CD8-positive, alpha-beta memory T cell (primary cell): ENCODE measurements at places on chromosomes 2 and 18. TPM values are rescaled to one million over a fixed set of nuclear protein-coding genes. Genes with fewer than 3 reads are reported as not detected.

KCNK3 gene
- polyA plus RNA-seq = not detected

CRYBA2 gene
- polyA plus RNA-seq = not detected

ANKRD62 gene
- not detected for polyA plus RNA-seq

SP9 gene
- not detected for polyA plus RNA-seq

RUFY4 gene
- polyA plus RNA-seq = not detected

LYG2 gene
- polyA plus RNA-seq = not detected

CELF4 gene
- not detected for polyA plus RNA-seq

HPCAL1 gene
- polyA plus RNA-seq = 96.3 TPM

SLC9A4 gene
- not detected for polyA plus RNA-seq

HOXD12 gene
- not detected for polyA plus RNA-seq

HOXD11 gene
- not detected for polyA plus RNA-seq

ITM2C gene
- 50.1 TPM for polyA plus RNA-seq

OSR1 gene
- not detected for polyA plus RNA-seq

MOGAT1 gene
- polyA plus RNA-seq = not detected

TPGS2 gene
- 68.3 TPM for polyA plus RNA-seq

UGT1A7 gene
- not detected for polyA plus RNA-seq

MC2R gene
- not detected for polyA plus RNA-seq

GKN2 gene
- polyA plus RNA-seq = not detected

ACTG2 gene
- polyA plus RNA-seq = not detected

GPR55 gene
- 3.5 TPM for polyA plus RNA-seq

ATP6V1C2 gene
- 0.24 TPM for polyA plus RNA-seq

CFAP65 gene
- not detected for polyA plus RNA-seq

ZNF892 gene
- 0.39 TPM for polyA plus RNA-seq

SLC8A1 gene
- not detected for polyA plus RNA-seq

BOLL gene
- polyA plus RNA-seq = not detected

ST8SIA3 gene
- polyA plus RNA-seq = not detected

SLC35F6 gene
- polyA plus RNA-seq = 6.7 TPM

REG1A gene
- polyA plus RNA-seq = not detected

TXNDC2 gene
- polyA plus RNA-seq = not detected

GPBAR1 gene
- not detected for polyA plus RNA-seq

DYNC1I2 gene
- polyA plus RNA-seq = 27.6 TPM

GALNT5 gene
- not detected for polyA plus RNA-seq

FBXO36 gene
- 0.56 TPM for polyA plus RNA-seq

CCDC141 gene
- 3.9 TPM for polyA plus RNA-seq

ATP6V1B1 gene
- polyA plus RNA-seq = not detected

PPM1G gene
- 104 TPM for polyA plus RNA-seq

SNORC gene
- polyA plus RNA-seq = not detected

LIMS4 gene
- polyA plus RNA-seq = 2.1 TPM

POTEJ gene
- not detected for polyA plus RNA-seq

PLGLB1 gene
- polyA plus RNA-seq = 1.9 TPM

DPP4 gene
- polyA plus RNA-seq = 71.7 TPM

TNFRSF11A gene
- polyA plus RNA-seq = 0.12 TPM

ALKAL2 gene
- polyA plus RNA-seq = not detected

SLC4A3 gene
- polyA plus RNA-seq = not detected

NGEF gene
- polyA plus RNA-seq = not detected

YWHAQ gene
- polyA plus RNA-seq = 358 TPM

KIF5C gene
- polyA plus RNA-seq = 3.4 TPM

SNRPD1 gene
- 89.9 TPM for polyA plus RNA-seq

DUSP28 gene
- polyA plus RNA-seq = 22.0 TPM

TSPYL6 gene
- polyA plus RNA-seq = not detected

RFTN2 gene
- 0.06 TPM for polyA plus RNA-seq

TOGARAM2 gene
- 2.5 TPM for polyA plus RNA-seq

INSIG2 gene
- polyA plus RNA-seq = 22.1 TPM

GCFC2 gene
- polyA plus RNA-seq = 27.3 TPM
